Activated T-helper 1 cell treated with anti-CD3 and anti-CD28 coated beads, Interleukin-2, amount 50 U/mL, for 16 hours (primary cell): ENCODE measurements at places on chromosomes 6 and 20.

DNA sequence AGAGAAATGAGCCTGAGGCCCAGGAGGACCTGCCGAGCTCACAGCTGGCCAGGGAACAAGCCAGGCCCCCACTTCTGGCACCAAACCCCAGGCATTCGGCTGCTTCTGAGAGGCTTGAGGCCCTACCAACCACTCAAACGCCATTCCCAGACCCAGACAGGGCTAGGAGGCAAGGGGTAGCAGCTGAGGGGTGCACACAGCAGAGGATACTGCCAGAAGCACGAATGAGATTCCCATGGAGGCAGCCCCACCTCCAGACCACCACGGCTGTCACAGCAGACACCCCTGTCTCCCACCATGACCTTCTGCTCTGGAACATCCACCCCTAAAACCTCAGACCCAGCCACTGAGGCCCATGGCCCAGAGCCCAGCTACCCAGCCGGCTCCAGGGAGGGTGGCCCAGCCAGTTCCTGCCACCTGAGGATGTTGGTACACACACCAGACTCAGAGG, 36.1 kb downstream of the NTSR1 start:
- no peak for DNase-seq

DNA sequence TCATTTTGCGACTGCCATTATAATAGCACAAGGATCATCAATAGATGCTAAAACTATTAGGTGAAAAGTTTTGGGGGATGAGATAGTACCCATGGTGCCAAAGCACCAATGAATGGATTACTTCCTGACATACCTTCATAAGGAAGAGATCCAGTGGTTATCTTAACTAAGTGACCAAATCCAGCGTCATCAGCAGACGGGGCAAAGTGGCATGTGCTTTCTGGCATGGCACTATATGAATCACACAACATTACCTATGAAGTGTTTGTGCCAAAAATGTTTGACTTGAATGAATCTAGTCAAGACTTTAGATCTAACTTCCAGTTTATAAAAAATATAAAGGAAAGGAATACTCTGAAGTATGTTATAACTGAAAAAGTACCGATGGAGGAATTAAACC, 10.8 kb downstream of the TRIM26 start:
- DNase-seq = no peak

DNA sequence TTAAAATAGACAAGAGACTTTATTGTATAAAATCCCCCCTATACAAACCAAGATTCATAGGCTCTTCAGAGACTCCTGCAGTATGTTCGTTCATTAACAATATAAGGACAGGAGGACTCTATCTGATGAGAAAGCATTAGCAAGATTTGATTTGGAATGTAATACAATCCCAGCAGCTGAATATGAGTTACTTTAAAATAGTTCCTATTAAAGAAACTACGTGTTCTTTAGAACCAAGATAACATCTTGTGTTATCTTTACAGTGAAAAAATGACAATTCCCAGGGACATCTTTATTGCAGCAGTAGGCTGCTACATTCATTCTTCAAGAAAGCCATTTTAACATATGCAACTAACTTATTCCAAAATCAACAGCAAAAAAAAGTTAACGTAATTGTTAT, 1360.1 kb upstream of the GJE1 start:
- no peak for DNase-seq

- DNase-seq = no peak
Observed at GRCh38 chr20:22722811-22723210, 138.4 kb upstream of the FOXA2 start.

DNA sequence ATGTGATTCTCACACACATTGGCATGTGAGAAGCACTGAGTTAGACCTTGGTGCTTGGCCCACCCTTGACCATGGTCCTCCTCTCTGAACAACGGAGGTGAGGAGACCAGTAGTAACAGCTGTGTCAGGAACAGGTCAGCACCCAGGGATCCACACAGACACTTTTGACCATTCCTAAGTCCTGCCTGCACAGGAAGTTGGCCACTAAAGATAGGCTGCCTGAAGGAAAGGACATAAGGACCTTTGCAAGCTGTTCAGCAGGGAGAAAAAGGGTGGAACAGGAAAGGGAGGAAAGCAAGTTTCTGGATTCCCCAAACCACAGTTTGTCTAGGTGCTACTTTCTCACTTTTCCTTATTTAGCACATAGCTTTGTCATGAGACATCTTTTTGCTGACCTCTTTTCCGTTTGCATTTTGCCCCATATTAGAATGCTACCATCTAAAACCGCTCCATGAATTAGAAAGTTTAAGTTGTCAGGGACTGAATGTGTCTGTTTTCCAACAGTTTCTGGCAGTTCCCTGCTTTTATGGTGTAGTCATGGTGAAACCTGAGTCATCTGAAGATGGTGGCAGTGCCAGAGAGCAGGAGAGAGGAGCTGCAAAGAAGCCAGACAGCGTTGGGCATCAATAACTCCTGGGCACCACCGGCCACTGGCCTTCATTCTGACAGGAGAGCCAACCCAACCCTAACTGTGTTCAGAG, 1.1 kb upstream of the CD109 start:
- DNase-seq = no peak

GRCh38 chr20:11852189-11852588, 65.5 kb upstream of the BTBD3 start:
- no peak for DNase-seq

GRCh38 chr6:131038597-131039344, 24.3 kb downstream of the EPB41L2 start:
- DNase-seq = no peak

- DNase-seq = no peak
Observed at GRCh38 chr6:101689695-101690094, 296.2 kb downstream of the GRIK2 start.

DNA sequence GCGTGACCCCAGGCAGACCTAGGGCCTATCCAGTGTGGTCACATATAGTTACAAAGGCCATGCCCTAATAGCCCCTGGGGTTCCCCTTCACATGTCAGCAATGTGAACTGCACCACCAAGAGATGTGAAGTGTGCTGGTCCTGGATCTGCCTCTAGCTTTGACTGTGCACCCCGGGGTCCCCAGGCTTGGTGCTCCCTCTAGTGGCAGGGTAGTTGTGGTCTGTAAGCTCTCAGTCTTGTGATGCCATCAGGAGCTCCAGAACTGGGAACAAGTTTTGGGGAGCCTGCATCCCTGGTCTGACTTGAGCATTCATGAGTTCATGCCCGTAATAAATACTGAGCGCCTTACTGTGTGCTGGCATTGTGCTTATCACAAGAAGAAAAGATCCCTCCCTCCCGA, 143.4 kb downstream of the DHX35 start:
- DNase-seq = no peak

DNA sequence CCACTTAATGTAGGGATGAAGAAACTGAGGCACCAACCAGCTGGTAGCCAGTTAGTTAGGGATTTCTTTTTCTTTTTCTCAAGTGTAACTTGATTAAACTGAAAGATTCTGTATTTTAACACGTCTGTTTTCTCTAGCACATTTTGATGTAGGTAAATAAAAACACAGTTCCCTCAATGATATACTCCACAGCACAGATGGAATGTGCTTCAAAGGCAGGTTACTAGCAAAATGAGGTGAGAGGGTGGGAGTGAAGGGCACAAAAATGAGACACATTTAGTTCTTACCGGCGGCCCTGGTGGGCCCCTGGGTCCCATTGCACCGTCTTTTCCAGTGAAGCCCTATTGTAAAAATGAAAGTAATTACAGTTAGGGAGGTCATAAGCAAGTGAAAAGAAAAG, 108.9 kb downstream of the COL12A1 start:
- no peak for DNase-seq

DNA sequence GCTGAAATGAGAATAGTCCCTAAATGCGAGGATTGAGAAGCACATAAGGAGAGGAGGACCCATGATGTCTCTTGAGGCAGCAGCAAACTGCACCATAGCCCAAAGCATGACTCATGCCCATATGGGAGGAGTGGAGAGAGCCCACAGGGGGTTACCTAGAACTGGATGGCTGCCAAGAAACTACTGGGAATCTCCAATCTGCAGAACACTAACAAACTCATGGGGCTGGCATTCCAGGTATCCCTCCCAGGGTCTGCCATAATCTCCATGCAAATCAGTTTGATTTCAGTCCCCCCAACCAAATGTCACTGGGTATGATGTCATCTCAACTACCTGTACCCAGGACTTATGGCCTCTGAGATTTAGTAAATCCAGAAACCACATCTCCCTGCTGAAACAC, 410.5 kb downstream of the PTPRT start:
- no peak for DNase-seq

DNA sequence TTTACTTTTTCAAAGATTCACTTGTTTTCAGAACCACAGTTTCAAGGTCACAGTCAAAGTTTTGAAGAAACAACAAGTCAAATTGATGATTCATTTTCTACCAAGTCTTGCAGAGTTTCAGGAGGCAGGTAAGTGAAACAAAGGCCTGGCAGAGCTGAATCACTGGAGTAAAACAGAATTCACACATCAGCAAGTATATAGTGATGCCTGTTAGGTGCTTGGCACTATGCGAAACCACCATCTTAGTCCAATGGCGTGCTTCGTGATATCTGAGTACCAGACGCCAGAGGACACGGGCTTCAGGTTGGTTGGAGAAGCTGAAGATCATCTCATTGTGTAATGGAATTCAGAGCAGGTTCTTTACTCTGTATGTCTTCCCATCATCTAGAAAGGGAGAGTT, 75.9 kb downstream of the RTN4IP1 start:
- no peak for DNase-seq

DNA sequence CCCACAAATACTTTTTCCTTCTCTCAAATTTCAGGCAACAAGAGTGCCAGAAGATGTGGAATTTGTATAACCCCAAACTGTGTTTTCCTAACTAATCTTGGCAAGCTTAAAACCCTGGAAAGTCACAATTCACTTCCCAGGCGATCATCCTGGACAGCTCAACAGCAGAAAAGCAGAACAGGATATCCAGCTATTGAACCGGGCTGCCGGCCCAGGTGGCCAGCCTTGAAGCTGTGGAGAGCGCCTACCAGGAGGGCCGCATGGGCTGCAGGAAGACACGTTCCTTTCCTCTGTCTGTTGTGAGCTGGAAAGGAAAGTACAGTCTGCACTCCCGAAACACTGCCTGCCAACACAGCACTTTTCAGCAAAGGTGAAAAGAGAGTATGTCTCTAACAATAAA, 719.7 kb upstream of the MARCKS start:
- DNase-seq = no peak

GRCh38 chr6:313917-314316, 21.6 kb downstream of the DUSP22 start:
- DNase-seq = no peak

DNA sequence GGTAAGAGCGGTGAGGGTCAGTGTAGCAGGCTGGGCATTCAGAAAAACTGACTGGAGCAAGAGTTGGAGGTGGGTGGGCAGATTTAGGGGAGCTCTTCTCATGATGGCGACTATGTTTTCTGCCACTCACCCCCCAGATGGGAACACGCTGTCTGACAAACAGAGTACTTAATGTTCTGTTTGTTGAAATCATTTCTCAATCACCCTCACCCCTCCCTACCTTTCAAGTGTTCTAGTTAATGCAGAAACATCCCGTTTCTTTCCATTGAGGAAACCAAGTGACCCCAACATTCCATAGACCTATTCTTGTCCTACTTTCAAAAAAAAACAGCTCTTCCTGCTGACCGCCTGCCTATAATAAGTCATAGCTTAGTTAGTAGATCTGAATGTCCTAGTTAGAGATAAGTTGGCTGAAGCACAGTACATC, 132.5 kb upstream of the NEDD9 start:
- DNase-seq = no peak

- no peak for DNase-seq
Observed at GRCh38 chr6:18467741-18468502, 80.8 kb downstream of the RNF144B start.
